ENCODE measurements at places on chromosomes 12 and 14. TPM values are rescaled to one million over a fixed set of nuclear protein-coding genes. Genes with fewer than 3 reads are reported as not detected.

Gene CHD8
- total RNA-seq, result 82.1 TPM

Gene BDKRB2
- not detected for total RNA-seq

Gene SYT1
- 0.16 TPM for total RNA-seq

Gene PRPF39
- 44.7 TPM for total RNA-seq

Gene CCDC38
- not detected for total RNA-seq

Gene DDN
- total RNA-seq, result 1.2 TPM

Gene MMP14
- 1.6 TPM for total RNA-seq
